ENCODE measurements at places on chromosomes 4 and X.

DNA sequence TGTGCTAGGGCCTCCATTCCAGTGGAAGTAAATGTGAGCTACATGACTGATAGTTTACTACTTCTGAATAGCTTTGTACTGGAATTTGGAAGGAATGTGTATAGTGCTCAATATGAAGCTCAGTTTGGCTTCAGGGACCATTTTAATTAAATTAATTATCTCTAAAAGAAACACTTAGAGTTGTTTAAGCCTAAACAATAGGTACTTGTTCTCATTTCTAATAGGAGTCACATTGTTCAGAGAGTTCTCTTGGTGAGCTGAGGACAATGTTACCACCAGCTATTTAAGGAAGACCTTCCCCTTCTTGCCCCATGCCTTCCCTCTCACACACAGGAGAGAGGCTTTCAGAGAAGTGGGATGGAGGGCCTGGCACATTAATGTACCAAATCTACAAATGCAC, 78.3 kb downstream of the CHIC2 start:
- no peak for DNase-seq

DNA sequence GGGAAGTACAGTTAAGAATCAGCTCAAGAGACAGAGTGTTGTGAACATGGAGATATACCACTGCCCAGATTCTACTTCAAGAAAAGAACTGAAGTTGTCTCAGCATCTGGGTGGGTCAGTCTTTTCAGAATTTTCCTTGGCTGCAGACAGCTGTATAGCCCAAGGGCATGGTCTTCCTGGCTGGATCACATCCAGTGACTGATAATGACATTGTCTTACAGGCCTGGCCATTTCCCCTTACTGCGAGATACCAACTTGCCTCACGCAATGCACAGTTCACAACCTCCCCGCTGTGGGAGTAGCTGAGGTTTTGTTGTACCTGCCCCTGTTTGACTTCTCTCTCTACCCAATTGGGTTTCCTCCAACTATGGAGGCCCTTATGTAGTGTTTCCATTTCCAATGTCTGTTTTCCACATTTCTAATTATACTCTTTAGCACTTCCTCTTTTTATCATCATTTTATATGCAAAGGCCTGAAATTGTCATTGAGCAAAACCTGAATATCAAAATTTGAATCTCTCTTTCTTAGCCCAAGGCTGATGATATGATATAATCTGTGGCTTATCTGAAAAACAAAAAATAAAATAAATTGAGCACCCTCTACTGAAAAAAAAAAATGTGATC, 209.1 kb downstream of the NAF1 start:
- DNase-seq, result no peak

DNA sequence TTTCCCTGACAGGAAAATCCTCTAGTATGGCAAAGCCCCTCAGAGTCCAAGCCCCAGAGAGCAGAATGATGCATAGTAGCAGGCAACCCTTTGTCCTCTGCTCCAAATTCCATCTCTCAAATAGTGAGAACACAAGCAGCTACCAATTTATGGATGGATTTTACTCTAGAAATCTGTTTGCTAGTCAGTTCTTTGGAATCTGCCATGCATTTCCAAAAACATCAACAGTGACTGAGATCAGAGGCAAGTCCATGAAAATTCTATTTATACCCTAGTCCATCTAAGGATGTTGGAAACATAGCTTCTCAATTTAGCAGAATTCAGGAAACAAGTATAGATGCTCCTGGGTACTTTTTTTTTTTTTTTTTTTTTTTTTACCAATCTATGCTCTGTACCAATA, 10.0 kb upstream of the CC2D2A start:
- DNase-seq, result no peak

DNA sequence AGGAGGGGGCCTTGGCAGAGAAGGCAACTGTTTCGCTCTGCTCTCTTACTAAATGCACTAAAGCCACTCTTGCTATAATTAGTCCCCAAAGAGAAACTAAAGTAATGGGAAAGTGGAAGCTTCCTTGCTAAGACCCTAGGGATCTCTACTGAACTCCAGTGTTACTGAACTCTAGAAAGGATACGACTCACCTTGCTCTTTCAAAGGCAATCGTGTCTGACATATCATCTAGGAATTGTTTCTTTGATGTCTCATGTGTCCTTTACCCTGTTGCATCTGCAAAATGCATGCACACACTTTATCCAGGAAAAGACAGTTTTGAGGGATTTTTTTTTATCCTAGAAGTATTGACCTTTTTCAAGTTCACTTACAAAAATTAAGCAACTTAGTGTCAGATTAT, 148.1 kb upstream of the FAM9B start:
- DNase-seq, result no peak

- peak; percentile 60 for DNase-seq
Observed at GRCh38 chr4:175927121-175927520, 115.1 kb upstream of the GPM6A start.

DNA sequence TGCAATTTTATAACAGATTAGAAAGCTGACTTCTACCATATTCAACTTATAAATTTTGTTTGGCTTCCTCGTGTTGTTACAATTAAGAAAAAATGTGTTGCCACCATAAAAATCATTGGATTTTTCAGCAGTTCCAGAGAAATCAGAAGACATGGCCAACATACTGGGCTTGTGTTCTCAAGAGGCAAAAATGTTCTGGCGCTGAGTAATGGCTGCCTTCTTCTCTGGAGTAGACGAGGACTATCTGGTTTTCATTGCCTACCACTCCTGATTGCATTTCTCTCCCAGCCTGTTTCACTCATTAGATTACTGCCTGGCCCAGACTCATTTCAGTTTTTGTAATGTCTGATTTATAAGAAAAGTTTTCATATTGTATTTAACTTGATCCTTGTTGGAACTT, 122.3 kb downstream of the ARHGAP10 start:
- DNase-seq, result no peak

DNA sequence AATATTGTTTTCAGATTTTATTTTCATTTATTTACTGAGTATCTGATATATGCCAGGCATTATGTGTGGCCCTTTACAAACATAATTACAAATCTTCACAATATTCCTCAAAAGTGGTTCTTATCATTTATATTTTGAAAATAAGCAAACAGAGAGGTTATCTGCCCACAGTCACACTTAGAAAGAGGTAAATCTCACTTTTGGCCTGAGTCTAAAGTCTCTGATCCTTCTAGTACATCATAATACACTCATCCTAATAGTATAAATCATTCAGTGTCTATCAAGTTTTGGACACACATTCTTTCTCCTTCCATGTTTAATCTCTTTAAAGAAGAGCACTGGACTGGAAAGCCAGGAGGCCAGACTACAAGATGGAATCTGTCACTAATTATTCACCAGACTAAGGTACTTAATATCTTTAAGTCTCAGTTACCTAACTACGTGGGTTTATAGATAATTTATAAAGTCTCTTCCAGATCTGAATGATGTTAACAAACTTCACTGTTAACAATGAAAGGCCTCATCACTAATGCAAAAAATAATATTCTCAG, 281.3 kb downstream of the PPP3CA start:
- no peak for DNase-seq

All from non-pigmented ciliary epithelial cell (primary cell).